Renal pelvis (tissue), 12 donors: ENCODE measurements at places on chromosomes 2 and 18.
A peak's percentile ranks its signal among the peaks of the same experiment; 100 is the strongest.

- DNase-seq, result no peak
Measured at GRCh38 chr2:177998006-177998405, 74.6 kb downstream of the PDE11A start.

DNA sequence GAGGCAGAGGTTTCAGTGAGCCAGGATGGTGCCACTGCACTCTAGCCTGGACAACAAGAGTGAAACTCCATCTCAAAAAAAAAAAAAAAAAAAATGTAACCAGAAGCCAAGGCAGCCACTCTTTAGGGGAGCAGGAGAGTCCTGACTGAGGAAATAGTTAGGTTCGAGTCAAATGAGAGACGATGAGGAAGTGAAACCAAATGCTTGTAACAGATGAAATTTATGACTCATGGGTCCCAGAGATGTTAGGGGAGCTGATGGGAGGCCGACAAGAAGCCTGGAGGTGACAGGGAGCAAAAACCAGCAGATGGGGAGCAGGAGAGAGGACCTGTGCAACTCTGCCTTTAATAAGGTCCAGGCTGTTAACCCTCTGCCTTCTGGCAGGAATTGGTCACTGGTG lies 756.1 kb upstream of the DDX18 start:
- no peak for DNase-seq

- no peak for DNase-seq
Measured at GRCh38 chr2:64114912-64115277, 29.3 kb downstream of the PELI1 start.

- DNase-seq, result no peak
Measured at GRCh38 chr2:58006256-58006951, 40.2 kb upstream of the VRK2 start.

DNA sequence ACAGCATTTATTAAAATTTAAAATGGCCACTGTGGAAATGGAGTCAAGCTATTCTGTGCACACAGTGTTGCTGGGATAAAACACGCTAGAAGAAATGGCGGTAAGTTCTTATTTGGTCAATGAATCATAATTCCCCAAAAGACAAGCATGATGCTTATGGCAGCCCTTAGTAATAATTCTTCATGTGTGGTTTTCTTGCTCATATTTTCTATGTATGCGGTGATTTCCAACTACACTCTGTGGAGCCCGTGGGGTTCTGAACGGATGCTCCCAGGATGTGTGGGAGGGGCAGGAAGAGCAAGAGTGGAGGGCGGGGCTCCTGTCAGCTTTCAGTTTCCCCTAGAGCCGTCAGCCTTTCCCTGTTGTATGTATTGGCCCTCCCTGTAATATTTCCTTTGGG lies 91.7 kb upstream of the RMDN2 start:
- no peak for DNase-seq

DNA sequence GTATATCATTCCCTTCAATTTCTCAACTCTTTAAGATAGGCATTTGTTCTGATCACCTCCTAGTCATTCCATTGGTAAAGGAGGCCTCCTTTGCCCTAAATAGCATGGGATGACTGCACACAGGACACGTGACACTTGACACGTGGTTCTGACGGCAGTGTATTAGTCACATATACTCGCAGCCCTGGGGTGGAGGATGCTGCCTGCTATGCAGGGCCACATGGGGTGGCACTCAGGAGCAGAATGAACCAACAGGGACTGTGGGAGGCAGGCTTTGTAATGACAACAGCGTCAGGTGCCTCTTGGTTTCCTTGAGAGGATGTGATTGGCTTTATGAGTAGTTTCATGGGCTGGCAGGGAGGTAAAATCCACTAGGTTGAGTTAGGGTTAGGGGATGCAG lies 9.3 kb upstream of the KCNS3 start:
- DNase-seq, result no peak

GRCh38 chr2:116582850-116583249 lies 1231.6 kb upstream of the DDX18 start:
- no peak for DNase-seq

GRCh38 chr2:110101280-110101844 lies 14.3 kb downstream of the MALL start:
- peak; percentile 65 for DNase-seq

GRCh38 chr2:11123856-11124759 lies 31.2 kb upstream of the SLC66A3 start:
- no peak for DNase-seq

GRCh38 chr2:191895195-191895594 lies 48.3 kb upstream of the CAVIN2 start:
- DNase-seq, result no peak

- DNase-seq, result no peak
Measured at GRCh38 chr18:12038082-12038638, 55.5 kb upstream of the ANKRD62 start.

- DNase-seq, result no peak
Measured at GRCh38 chr18:7728297-7728696, 161.2 kb downstream of the PTPRM start.

DNA sequence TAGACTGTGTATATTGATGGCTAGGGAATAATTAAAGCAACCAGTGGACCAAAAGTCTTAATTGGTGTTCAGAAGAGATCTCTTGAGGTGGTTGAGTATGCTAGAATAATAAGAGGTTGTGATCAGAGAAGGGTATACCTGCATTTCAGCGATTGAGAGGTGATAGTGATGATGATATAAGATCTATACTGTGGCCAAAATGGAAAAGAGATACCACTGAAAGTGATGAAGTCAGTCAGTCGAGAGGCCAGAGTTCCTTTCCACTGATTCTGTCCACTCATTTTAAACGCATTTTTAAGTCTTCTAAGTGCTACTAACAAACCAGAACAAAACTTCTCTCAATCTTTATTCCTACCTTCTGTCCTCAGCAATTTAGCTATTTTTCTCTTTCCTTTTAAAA lies 32.9 kb downstream of the ACTR3 start:
- no peak for DNase-seq

DNA sequence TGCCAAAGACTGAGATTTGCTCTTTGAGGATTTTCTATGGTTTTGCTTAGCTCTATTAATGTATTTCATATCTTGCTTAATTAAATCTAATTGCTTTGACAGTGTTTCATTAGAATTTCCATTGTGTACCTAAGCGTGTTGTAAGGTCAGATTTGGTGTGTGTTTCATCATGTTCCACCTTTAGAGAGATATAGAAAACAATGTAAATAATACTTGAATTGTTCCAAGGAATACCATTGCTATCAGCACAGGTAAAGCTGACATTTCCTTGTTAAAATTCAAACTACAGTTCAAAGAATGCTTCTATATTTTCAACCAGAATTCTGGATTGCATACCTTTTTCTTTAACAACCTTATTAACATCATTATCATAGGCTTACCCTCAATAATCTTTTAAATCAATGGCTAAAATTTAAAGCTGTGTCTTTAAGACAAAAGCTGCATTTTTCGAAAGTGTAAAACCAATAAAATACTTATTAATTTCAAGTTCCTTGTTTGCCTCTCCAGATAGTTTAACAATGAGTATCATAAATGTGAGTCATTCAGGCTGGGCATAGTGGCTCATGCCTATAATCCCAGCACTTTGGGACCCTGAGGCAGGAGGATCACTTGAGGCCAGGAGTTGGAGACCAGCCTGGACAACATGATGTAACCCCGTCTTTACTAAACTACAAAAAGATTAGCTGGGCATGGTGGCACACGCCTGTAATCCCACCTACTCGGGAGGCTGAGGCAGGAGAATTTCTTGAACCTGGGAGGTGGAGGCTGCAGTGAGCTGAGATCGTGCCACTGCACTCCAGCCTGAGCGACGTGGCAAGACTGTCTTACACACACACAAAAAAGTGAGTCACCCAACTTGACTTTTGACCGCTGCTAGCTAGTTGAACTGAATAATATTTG lies 188.0 kb upstream of the PKDCC start:
- DNase-seq, result no peak

DNA sequence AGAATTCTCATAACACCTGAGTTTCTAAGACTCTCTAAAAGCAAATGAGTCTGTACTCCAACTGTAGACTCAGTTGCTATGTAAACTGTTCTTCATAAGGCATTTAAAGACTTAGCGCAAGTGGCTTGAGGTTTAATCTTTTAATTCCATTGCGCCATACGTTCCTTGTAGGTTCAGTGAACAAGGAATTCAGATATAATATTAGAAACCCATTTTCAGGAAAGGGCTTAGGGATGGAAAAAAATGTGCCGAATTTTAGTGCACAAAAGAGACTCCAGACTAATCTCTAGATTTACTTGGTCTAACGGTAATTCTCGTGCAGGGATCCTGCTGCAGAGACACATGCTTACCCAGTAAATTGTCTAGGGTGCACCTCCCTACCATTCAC lies 268.9 kb upstream of the TANK start:
- no peak for DNase-seq
